Fibroblast of skin of back (primary cell): ENCODE measurements at places on chromosomes 4 and X.

GRCh38 chr4:53920116-53920515 lies 144.3 kb downstream of the CHIC2 start:
- DNase-seq: peak; percentile 32

DNA sequence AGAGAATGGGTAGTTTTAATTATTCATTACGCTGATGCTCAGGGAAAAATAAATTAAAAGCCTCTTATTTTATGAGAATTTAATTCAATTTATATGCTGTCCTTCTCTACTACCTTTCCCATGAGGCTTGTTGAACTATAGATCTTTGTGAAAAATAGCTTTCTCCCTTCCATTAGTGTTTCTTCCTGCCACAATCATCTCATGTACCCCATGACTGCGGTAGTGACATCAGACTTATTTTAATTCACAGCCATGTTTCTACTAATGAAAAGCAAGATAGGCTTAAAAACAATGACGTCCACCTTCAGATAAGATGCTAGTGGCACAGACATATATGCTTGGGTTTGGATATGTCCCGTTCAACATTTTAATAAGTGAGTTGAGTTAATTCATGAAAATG lies 87.4 kb upstream of the TMEM47 start:
- DNase-seq: no peak

GRCh38 chr4:8912089-8912455 lies 40.4 kb upstream of the HMX1 start:
- DNase-seq: no peak

DNA sequence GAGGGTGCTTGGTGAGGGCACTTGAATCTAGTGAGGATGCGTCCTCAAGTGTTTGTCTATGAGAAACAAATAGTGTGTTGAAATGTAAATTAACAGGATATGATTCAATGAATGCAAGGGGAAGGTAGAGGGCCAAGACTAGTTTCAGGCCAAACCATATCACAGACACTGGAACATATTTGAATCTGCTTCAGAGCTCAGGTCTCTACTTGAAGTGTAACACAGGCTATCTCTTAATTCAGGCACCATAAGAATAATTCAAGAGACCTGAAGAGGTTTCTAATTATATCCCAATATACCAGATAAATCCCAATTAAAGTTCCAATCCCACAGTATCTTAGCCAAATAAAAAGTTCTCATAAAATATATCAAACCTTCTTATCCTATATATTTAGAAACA lies 146.5 kb upstream of the INTU start:
- no peak for DNase-seq

DNA sequence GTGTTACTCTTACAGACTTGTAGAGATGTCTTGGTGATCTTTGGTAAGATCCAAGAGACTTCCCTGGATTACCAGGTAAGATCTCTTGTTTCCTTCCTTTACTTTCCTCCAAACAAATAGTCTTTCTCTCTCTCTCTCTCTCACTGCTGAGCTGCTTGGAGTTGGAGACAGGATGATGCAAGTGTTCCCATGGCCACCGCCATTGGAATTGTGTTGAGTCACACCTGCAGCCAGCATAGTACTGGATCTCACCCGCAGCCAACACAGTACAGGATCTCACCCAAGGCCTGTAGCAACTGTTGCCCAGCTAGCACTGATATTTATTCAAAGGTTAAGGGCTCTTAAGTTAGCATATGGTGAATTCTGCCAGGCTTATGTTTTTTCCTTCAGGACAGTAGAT lies 1080.9 kb downstream of the FAT4 start:
- DNase-seq: peak; percentile 8

DNA sequence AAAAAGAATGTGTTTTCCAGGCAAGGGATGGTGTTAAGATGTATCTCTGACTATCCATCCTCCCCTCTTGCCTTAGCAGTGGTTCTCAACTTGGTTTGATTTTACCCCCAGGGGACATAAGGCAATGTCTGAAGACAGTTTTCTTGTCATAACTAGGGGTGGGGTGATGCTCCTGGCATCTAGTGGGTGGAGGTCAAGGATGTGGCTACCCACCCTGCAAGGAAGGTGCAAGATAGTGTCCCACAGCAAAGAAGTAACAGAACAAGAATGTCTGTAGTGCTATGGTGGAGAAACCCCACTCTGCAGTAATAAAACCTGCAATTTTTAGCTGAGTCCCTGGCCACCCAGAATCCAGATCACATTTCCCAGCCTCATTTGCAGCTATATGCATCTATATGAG lies 81.2 kb upstream of the TBL1X start:
- no peak for DNase-seq

DNA sequence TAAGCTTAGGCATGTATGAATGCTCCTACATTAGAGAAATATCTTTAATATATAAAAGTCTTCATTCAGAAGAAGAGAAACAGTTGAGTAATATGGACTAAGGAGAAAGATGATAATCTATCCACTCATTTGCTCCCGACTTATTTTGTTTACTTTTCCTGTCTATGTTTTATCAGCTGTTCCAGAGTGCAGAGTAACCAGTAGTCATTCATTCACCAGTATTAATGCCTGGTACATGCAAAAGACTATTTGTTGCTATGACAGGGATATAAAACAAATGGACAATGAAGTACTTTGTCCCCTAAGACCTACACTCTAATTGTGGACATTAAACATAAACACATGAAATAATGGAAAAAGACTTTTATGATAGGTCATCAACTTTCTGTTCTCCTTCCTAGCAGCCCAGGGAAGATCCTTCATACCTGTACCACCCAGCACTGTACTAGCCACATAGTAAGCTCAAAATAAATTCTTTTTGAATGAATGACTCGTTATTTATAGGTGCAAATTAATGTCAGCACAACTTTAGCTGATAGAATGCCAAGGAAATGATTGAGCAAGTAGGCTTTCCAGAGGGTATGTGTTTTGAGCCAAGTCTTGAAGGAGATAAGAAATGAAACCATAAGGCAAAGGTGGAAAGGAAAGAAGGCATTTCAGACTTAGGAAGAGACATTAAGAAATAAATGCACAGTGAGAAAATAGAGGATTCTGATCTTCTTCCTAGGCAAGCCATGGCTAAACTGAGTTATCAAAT lies 45.0 kb upstream of the IL13RA1 start:
- no peak for DNase-seq

GRCh38 chrX:94655180-94655579 lies 981.2 kb downstream of the FAM133A start:
- DNase-seq: no peak

DNA sequence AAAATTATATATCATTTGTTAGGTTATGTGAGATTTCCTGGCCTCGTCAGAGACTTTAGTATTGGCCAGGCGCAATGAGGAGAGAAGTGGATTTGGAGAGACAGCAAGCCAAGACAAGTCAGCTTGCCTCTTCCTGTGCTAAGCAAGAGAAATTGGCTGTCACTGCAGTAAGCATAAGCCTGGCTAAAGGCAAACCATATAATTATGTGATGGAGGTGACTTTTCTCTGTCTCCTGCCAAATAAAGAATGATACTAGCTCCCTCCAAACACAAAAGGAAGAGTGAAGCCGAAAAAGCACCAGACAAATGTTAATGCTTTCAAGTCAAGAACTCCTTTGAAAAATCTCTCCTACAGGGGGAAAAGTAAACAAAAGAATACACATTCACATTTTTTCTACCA lies 2246.0 kb downstream of the ARAP2 start:
- no peak for DNase-seq

DNA sequence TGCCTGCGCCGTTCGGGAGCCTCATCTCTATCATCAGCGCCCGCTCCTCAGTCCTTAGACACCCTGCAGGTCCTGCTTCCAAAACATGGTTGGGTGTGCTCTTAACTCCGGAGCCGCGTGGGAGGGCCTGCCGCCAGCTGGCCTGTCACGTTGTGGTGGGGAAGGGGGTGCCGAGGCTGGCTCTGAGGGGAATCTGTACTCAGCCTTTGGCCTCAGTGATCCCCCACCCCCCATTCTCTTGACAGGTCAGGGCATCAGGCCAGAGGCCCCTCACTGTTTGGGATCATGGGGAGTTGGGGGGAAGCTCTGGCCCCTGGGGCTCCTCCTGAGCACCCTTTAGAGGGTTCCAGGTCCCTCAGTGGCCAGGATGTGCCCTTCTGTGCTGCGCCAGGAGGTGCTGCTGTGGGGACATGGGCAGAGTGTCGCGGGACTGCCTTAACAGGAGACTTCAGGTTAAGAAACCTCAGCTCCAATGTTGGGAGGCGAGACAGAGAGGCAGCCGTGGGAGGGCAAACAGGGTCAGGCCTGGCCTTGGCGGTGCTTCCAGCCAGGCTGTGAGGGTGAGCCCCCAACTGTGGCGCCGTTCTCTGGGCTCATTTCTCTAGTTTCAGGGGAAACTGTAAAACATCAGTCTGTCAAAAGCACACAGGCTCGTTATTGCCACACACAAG lies 33.5 kb downstream of the TRMT44 start:
- no peak for DNase-seq

DNA sequence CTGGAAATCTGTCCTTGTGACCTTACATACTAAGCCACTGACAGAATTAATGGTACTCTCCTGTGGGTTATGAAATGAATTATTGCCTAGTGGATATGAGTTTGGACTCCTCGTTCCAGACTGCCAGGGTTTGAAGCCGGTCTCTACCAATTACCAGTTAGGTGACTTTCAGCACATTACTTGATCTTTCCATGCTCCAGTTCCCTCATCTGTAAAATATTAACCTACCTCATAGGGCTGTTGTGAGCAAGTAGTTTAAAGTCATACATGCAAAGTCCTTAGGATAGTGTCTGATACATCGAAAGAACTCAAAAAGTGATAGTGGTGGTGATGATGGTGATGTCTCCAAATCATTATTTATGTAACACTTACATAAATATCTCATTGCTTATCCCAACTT lies 373.5 kb upstream of the ARX start:
- DNase-seq: no peak

- no peak for DNase-seq
These were observed 49.0 kb downstream of the CD99L2 start for GRCh38 chrX:150849486-150849885.

DNA sequence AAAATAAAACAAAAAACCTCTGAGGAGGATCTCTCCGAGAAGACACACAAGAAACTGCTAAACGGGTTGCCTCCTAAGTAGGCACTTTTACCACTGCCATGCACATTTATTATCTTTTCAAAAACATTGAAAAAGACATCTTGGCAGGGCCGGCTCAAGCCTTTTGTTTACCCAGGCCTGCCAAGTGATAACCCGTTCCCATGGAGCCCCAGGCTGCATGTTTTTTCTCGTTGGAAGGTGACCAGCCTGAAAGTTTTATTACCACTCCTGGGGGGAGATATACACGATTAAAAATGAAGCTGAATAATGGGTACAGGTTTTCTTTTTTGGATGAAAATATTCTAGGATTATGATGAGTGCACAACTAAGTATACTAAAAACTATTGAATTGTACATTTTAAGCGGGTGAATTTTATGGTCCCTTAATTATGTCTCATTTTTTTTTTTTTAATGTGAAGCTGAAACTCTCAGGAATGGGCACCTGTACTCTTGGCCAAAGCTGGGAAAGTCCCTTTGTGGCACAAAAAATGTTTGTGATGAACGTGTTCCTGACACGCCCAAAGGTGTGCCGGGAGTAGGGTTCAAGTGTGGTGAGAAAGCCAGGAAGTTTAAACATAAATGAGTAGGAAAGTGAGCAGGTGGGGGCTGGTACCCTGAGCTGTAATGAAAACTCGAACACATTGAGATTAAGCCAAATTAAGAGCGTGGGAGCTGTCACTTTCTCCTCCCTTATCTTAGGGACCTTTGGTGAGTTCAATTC lies 1.5 kb upstream of the MAP7D2 start:
- no peak for DNase-seq

DNA sequence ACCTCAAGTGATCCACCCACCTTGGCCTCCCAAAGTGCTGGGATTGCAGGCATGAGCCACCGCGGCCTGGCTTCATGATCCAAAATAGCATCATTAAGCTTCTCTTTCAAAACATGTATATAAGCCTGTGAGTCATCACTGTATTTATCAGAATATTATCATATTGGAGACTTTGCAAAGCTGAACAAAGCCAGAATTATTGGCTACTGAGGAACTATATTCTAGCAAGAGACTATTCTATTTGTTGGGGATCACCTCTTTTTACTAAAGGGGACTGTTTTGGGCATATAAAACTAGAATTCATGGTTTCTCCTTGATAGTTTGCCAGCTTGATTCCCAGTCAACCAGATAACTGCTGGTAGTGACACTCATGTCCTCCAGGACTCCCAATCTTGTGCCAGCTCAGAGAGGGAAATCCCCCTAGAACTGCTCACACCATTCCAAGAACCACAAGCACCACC lies 40.1 kb downstream of the TET2 start:
- DNase-seq: peak; percentile 30

- no peak for DNase-seq
These were observed 62.2 kb downstream of the TIGD2 start for GRCh38 chr4:89173336-89174090.

DNA sequence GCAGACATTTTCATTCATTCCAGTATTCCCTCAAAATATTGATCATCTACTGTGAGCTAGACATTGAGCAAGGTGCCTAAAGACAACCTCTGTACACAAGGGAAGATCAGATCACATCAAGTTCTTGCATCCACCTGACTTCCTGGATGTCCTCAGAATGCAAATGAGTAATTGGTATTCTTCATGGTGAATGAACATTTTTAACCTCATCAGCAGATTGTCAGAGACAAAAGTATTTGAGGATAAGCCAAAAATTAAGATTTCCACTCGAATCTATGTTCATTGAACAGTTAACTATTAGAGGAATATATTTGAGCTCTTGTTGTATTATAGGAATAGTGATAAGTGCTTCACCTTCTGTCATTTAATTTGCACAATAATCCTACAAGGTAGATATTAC lies 1.3 kb downstream of the SMARCAD1 start:
- DNase-seq: no peak

- no peak for DNase-seq
These were observed 21.4 kb downstream of the ETDC start for GRCh38 chrX:135330706-135331105.

DNA sequence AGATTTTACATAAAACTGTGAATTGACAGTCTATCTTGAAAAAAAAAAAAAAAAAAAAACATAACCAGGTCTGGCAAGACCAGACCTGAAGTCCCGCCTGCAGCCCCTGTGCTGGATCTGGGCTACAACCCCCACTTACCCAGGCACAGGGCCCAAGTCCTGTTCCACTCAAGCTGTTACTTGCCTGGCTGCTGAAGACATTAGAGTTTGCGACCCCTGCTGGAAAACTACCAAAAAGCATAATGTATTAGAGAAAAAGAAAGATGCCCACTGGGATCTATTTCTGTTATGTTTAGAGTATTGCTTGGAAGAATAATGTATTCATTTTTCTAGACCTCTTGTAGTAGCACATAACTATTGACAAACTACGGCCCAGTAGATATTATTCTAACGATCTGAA lies 4.7 kb downstream of the HS3ST1 start:
- DNase-seq: peak; percentile 53

- no peak for DNase-seq
These were observed 25.6 kb upstream of the MBTPS2 start for GRCh38 chrX:21813612-21814368.

GRCh38 chr4:2265113-2266110 lies 3.5 kb upstream of the MXD4 start:
- DNase-seq: no peak

- no peak for DNase-seq
These were observed 209.4 kb downstream of the RAPGEF2 start for GRCh38 chr4:159312236-159312635.

GRCh38 chrX:42129022-42129940 lies 205.9 kb upstream of the CASK start:
- no peak for DNase-seq
